Osteocyte (in vitro differentiated cells): ENCODE measurements at places on chromosomes 12 and 14. TPM values are rescaled to one million over a fixed set of nuclear protein-coding genes. Genes with fewer than 3 reads are reported as not detected.

- H3K4me1 ChIP-seq, result peaks cover 54% of the 10 kb centered on the region
- H3K27me3 ChIP-seq, result no peaks in the 10 kb centered on the region
- H3K27ac ChIP-seq, result peak overlapping the region; percentile 91
- H3K36me3 ChIP-seq, result peaks cover 32% of the 10 kb centered on the region
- DNase-seq, result no peak
These were observed 7.4 kb downstream of the CDKN1B start for GRCh38 chr12:12724421-12725085.

GRCh38 chr12:113214895-113215400 lies 6.3 kb upstream of the TPCN1 start:
- DNase-seq, result peak; percentile 90
- H3K4me1 ChIP-seq, result peaks cover 52% of the 10 kb centered on the region
- no peak overlapping the region for H3K4me3 ChIP-seq
- no peaks in the 10 kb centered on the region for H3K27me3 ChIP-seq
- H3K36me3 ChIP-seq, result peaks cover 2% of the 10 kb centered on the region

DNA sequence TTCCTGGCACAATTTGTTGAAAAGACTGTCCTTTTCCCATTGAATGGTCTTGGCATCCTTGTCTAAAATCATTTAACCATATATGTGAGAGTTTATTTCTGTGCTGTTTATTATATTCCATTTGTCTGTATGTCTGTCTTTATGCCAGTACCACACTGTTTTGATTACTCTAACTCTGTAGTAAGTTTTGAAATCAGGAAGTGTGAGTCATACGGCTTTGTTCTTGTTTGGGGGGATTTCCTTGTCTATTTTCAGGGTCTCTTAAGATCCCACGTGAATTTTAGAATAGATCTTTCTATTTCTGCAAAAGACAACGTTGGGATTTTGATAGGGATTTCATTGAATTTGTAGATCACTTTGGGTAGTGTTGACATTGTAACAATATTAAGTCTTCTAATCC lies 88.5 kb downstream of the MYRFL start:
- no peak overlapping the region for H3K27ac ChIP-seq
- no peak for DNase-seq

GRCh38 chr12:103698752-103699560 lies 111.9 kb downstream of the STAB2 start:
- no peak overlapping the region for H3K27ac ChIP-seq
- H3K27me3 ChIP-seq, result peaks cover 40% of the 10 kb centered on the region
- no peaks in the 10 kb centered on the region for H3K36me3 ChIP-seq
- DNase-seq, result no peak

The VRTN gene
- not detected in 2 replicates for total RNA-seq

- peaks cover 8% of the 10 kb centered on the region for H3K36me3 ChIP-seq
- H3K27ac ChIP-seq, result no peak overlapping the region
- peaks cover 9% of the 10 kb centered on the region for H3K27me3 ChIP-seq
- no peak overlapping the region for H3K4me3 ChIP-seq
These were observed 19.3 kb upstream of the LLPH start for GRCh38 chr12:66149702-66150398.

- no peaks in the 10 kb centered on the region for H3K4me1 ChIP-seq
- H3K27me3 ChIP-seq, result no peaks in the 10 kb centered on the region
- H3K36me3 ChIP-seq, result no peaks in the 10 kb centered on the region
- no peak overlapping the region for H3K27ac ChIP-seq
- no peak for DNase-seq
These were observed 113.5 kb upstream of the VRK1 start for GRCh38 chr14:96683562-96684289.

DNA sequence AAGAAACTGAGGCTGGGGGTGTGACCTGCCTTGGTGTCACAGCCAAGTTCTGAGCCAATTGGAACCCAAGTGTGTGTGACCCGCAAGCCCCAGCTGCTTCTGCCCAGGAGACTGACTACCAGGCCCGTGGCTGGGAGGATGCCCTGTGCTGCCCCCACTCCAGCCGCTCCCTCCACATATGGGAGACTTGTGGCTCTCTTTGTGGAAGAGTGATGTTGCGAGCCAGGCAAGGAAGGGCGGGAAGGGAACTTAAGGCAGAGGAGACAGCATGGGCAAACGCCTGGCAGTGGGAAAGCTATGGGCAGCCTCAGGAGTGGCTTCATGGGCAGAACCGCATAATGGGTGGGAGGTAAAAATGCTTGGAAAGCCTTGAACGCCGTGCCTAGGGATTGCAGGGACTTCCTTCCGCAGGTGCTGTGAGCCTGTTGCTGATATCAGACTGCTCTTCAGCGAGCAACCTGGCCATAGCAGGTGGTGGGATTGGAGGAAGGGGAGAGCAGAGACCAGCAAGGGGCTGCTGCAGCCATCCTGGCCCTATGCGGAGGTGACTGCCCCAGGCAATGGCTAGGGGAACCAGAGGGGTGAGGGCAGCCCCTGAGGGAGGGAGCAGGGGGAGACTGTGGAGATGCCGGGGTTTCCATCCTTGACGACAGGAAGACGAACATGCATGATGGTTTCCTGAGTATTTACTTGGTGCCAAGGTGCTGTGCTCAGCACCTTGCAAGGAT lies 115.7 kb downstream of the LGMN start:
- H3K4me3 ChIP-seq, result no peak overlapping the region
- H3K4me1 ChIP-seq, result peaks cover 16% of the 10 kb centered on the region
- no peak for DNase-seq
- no peak overlapping the region for H3K27ac ChIP-seq
- H3K36me3 ChIP-seq, result peaks cover 4% of the 10 kb centered on the region
- no peaks in the 10 kb centered on the region for H3K27me3 ChIP-seq

DNA sequence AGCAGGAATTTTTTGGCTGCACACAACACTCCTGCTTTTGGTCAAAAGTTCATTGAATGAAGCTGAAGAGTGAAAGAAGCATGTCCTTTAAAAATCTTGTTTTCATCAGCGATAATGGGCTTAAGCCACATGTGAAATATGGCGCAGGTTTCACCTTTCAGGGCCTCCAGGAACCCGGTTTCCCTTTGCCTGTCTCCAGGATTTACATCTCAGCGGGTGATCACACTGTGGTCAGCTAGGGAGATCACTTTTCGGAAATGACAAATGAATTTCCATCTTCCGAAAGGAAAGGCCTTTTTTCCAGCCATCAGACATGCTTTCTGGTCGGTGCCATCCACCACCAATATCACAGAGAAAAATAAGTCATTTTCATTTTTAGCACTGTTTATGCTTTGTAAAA lies 727.1 kb upstream of the TBX3 start:
- H3K4me1 ChIP-seq, result peaks cover 22% of the 10 kb centered on the region
- no peaks in the 10 kb centered on the region for H3K36me3 ChIP-seq
- no peak overlapping the region for H3K27ac ChIP-seq
- no peaks in the 10 kb centered on the region for H3K27me3 ChIP-seq
- no peak overlapping the region for H3K4me3 ChIP-seq

The TAS2R13 gene
- 1.2 and 2.4 TPM in 2 replicates for total RNA-seq

The TROAP gene
- 8.0 and 9.6 TPM in 2 replicates for total RNA-seq

DNA sequence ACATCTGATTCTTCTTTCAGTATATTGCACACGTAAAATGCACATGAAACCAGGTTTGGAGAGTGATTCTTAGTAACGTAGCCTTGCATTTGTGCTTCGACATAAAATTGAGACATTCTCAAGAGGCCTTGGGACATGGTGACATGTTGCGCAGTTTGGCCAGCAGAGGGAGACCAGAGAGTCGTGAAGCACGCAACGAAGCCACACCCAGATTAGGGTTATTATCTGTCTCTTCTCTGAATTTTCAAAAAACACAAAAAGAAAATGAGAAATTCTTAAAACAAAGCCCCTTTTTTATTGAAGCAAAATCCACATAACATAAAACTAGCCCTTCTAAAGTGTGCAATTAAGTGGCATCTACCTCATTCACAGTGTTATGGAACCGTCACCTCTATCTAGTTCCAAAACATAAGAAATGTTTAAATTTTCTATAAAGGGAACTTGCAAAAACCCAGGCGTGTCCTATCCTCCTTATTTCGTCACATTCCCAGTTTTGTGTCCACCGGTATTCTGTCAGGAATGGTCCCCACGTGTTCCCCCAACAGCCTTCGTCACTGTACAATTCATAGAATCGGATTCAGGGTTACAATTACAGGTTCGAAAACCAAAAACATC lies 108.8 kb upstream of the ATF7IP start:
- DNase-seq, result no peak
- peaks cover 50% of the 10 kb centered on the region for H3K4me1 ChIP-seq
- H3K27me3 ChIP-seq, result no peaks in the 10 kb centered on the region
- peaks cover 3% of the 10 kb centered on the region for H3K36me3 ChIP-seq

The SLC39A9 gene
- total RNA-seq, result 72.8 and 76.9 TPM in 2 replicates

DNA sequence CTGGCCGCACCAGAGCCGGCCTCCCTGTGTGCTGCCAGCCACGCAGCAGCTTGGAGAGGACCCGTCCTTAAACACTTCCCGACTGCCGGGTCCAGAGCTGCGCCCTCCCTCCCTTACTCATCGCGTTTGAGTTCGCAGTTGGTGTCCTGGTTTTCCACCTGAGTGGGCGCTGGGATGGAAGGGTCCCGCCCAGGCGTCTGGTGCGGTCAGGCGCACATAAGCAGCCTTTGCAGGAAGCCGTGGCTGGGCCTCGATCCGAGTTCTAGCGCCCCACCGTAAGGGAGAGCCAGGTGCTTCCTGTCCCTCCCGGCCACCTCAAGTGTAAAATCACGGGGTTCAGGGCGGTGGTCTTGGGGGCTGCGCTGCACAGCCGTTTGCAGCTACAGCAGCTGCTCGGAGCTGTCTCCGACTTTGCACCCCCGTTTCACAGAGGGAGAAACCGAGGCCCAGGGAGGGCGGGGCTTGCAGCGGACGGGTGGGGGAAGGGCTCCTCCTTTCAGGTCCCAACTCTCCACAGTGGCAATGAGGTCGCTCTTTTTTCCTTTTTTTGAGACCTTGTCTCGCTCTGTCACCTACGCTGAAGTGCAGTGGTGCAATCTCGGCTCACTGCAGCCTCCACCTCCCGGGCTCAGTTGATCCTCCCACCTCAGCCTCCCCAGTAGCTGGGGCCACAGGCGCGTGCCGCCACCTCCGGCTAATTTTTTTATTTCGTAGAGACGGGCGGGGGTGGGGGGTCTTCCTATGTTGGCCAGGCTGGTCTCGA lies 51.3 kb downstream of the LRCOL1 start:
- H3K27ac ChIP-seq, result no peak overlapping the region
- H3K36me3 ChIP-seq, result no peaks in the 10 kb centered on the region
- H3K27me3 ChIP-seq, result no peaks in the 10 kb centered on the region
- no peak for DNase-seq
- H3K4me3 ChIP-seq, result peak overlapping the region; percentile 64

- H3K27ac ChIP-seq, result peak overlapping the region; percentile 60
- DNase-seq, result no peak
- no peak overlapping the region for H3K4me3 ChIP-seq
- H3K4me1 ChIP-seq, result peaks cover 34% of the 10 kb centered on the region
- H3K27me3 ChIP-seq, result peaks cover 18% of the 10 kb centered on the region
- H3K36me3 ChIP-seq, result no peaks in the 10 kb centered on the region
These were observed 38.8 kb upstream of the ATP23 start for GRCh38 chr12:57902478-57902969.

GRCh38 chr14:105629886-105630215 lies 103.5 kb downstream of the TMEM121 start:
- DNase-seq, result no peak
- no peaks in the 10 kb centered on the region for H3K4me1 ChIP-seq
- no peaks in the 10 kb centered on the region for H3K36me3 ChIP-seq
- no peaks in the 10 kb centered on the region for H3K27me3 ChIP-seq
- no peak overlapping the region for H3K4me3 ChIP-seq
- H3K27ac ChIP-seq, result no peak overlapping the region

The CCNB1IP1 gene
- total RNA-seq, result 47.4 and 49.6 TPM in 2 replicates

The TAS2R10 gene
- 0.84 and 1.5 TPM in 2 replicates for total RNA-seq

- H3K4me3 ChIP-seq, result no peak overlapping the region
- H3K4me1 ChIP-seq, result peaks cover 6% of the 10 kb centered on the region
- peaks cover 71% of the 10 kb centered on the region for H3K36me3 ChIP-seq
- DNase-seq, result no peak
These were observed 19.4 kb downstream of the GNS start for GRCh38 chr12:64739778-64740177.

DNA sequence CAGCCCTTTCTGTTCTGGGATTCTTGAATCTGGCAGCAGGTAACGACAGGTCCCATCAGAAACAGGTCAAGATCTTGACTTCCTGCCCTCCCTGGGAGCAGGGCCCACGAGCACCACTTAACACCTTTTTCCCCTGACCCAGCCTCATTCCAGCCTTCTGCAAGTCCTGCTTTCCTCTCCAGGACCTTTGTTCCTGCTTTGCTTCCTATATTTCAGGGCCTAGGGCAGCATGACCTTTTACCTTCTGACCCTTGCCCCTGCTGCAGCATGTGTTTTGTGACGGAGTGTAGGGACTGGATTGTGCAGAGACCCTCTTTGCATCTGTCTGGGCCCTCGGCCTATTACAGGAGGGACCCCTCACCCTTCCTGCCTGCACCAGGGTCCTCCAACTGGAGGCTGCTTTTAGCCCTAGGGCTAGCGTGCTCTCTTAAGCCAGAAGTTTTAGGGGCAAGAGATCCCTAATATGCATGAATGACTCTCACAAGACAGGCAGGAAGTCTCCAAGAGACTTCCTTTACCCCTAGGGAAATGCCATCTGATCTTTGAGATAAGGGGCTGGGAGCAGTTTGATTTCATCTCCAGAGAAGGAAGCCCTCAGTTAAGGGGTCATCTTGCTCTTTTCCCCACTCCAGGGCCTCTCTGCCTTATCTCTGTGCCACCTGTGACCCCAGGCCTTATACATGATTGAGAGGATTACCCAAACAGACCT lies 209.4 kb upstream of the BCL2L14 start:
- H3K27me3 ChIP-seq, result no peaks in the 10 kb centered on the region
- H3K36me3 ChIP-seq, result peaks cover 42% of the 10 kb centered on the region
- no peak overlapping the region for H3K4me3 ChIP-seq
- peaks cover 33% of the 10 kb centered on the region for H3K4me1 ChIP-seq
- DNase-seq, result no peak
- peak overlapping the region; percentile 98 for H3K27ac ChIP-seq

GRCh38 chr12:124767066-124767821 lies 96.4 kb downstream of the SCARB1 start:
- no peaks in the 10 kb centered on the region for H3K27me3 ChIP-seq
- H3K4me3 ChIP-seq, result no peak overlapping the region
- H3K27ac ChIP-seq, result peak overlapping the region; percentile 89
- peaks cover 80% of the 10 kb centered on the region for H3K4me1 ChIP-seq
- no peaks in the 10 kb centered on the region for H3K36me3 ChIP-seq

The BRF1 gene
- 41.7 and 43.5 TPM in 2 replicates for total RNA-seq

The COCH gene
- total RNA-seq, result 4.8 and 6.0 TPM in 2 replicates

The CAPZA3 gene
- not detected in 2 replicates for total RNA-seq

GRCh38 chr12:3607039-3607720 lies 116.2 kb downstream of the PRMT8 start:
- H3K36me3 ChIP-seq, result no peaks in the 10 kb centered on the region
- H3K27me3 ChIP-seq, result peaks cover 26% of the 10 kb centered on the region
- DNase-seq, result no peak
- no peak overlapping the region for H3K27ac ChIP-seq
- no peak overlapping the region for H3K4me3 ChIP-seq

DNA sequence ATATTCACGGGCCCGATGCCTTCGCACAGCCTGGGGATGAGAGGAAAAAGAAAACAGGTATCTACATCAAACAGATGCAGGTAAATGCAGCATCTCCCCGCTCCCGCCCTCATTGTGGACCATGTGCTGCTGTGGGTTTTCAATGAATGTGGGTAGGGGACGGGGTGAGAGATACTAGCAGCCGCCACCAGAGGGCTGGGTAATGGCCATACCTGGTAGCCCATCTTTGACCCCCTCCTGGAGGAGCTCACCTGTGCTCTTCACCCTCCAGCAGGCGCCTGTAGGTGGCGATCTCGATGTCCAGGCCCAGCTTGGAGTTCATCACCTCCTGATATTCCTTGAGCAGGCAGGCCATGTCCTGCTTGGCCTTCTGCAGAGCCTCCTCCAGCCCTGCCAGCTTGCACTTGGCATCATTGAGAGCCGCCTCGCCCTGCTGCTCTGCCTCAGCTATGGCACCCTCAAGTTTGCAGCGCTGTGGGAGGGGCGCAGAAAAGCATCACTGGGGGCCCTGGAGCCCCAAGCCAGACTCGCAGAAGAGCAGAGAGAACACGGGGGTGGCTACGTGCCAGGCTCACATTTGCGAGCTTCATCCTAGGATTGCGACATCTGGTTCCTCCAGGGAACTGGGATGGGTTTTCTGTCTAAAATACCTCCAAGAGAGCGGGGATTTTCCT lies 10.2 kb downstream of the KRT82 start:
- peaks cover 49% of the 10 kb centered on the region for H3K27me3 ChIP-seq
- no peak for DNase-seq
